T-cell (primary cell): ENCODE measurements at places on chromosomes 4 and X. TPM values are rescaled to one million over a fixed set of nuclear protein-coding genes. Genes with fewer than 3 reads are reported as not detected.

DNA sequence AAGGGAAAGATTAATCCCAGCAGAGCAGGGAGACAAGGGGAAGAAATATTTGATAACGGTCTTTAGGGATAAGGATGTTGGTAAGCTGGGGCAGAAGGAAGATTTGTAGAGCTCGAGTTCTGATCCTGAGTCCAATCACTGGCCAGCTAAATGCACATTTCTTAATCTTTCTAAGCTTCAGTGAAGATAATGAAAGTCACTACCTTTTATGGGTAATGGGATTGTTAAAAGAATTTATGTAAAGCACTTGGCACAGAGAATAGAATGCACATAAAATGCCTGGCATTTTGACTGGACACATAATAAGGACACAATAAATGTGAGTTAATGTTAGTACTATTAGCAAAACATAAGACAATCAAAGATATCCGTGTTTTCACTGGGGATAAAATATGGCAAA, 43.3 kb downstream of the NCAPG start:
- no peaks in the 10 kb centered on the region for H3K4me1 ChIP-seq
- no peak overlapping the region for H3K4me3 ChIP-seq
- no peaks in the 10 kb centered on the region for H3K27me3 ChIP-seq
- no peaks in the 10 kb centered on the region for H3K36me3 ChIP-seq
- DNase-seq, result no peak

- no peak overlapping the region for H3K27ac ChIP-seq
- H3K36me3 ChIP-seq, result no peaks in the 10 kb centered on the region
- H3K27me3 ChIP-seq, result no peaks in the 10 kb centered on the region
- DNase-seq, result no peak
- no peak overlapping the region for H3K4me3 ChIP-seq
- H3K4me1 ChIP-seq, result no peaks in the 10 kb centered on the region
Observed at GRCh38 chr4:78325271-78326157, 226.1 kb upstream of the ANXA3 start.

Gene TREX2
- 6.1 TPM for total RNA-seq

GRCh38 chr4:41787931-41788330, 39.4 kb upstream of the PHOX2B start:
- no peak overlapping the region for H3K4me3 ChIP-seq
- no peaks in the 10 kb centered on the region for H3K4me1 ChIP-seq
- no peaks in the 10 kb centered on the region for H3K27me3 ChIP-seq
- DNase-seq, result no peak
- no peak overlapping the region for H3K27ac ChIP-seq

Gene GCNA
- 5.2 TPM for total RNA-seq

DNA sequence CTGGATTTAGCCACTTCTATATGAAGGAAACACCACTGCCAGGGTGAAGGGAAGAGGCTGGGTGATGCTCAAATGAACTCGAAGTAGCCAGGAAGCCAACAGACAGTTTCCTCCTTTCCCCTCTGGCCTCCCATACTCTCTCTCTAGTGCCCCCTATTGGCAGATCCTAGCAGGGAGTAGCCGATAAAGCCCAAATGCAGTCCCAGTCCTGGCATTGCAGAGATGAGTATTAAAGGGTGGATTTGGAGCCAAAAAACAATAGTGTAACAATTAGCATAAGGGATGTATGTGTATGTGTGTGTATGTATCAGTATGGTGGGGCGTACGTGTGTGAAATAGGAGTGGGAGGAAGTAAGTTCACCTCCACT, 213.8 kb upstream of the LDB2 start:
- H3K36me3 ChIP-seq, result no peaks in the 10 kb centered on the region
- no peak overlapping the region for H3K4me3 ChIP-seq
- H3K27me3 ChIP-seq, result no peaks in the 10 kb centered on the region
